GM10248 (cell line): ENCODE measurements at places on chromosomes 5 and 9.

DNA sequence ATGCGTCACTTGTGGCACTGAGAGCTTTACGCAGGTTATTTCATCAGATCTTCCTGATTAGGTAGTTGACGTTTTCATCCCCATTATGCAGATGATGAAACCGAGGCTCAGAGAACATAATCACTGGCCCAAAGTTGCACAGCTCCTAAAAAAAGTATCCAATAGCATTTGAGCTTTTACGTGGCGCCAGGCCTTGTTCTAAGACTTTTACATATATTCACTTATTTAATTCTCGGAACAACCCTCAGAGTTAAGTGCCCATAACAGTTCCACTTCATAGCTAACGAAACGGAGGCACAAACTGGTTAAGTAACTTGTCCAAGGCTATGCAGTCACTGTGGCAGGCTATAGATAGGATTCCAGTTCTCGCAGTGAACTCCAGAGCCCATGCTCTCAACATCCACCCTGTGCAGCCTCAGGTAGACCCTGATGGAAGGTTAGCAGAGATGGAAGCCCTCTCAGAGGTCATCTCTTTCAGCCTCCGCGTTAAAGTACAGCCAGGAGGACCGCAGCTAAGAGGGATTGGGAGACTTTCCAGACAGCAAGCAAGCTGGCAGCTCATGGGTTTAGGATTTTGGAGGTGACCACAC is 39.3 kb downstream of the AMBP start:
- no peak for DNase-seq

DNA sequence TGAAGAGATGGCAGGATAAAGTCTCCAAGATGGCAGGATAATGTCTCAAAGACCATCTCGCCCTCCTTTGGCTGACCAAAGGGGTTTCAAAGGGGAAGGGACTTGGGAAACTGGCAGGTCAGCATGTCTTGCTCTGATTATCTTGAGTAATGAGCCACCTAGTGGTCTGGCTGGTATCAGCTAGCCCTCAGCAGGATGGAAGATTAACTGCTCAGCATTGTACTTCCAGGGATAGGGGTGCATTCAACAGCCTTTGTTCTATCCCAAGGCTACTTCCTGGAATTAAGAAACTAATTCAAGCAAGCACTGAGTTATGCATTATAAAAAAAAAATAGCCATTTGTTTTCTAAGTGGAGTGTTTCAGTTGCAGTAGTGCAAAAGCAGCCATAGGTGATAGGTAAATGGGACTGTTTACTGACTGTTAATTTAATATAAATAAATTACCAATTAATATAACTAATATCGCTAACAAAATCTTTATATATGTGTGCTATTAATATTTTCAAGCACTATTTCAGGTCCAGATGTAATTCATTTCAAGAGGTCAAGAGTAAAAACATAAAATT is 555.5 kb downstream of the CDH9 start:
- peak; percentile 26 for DNase-seq

DNA sequence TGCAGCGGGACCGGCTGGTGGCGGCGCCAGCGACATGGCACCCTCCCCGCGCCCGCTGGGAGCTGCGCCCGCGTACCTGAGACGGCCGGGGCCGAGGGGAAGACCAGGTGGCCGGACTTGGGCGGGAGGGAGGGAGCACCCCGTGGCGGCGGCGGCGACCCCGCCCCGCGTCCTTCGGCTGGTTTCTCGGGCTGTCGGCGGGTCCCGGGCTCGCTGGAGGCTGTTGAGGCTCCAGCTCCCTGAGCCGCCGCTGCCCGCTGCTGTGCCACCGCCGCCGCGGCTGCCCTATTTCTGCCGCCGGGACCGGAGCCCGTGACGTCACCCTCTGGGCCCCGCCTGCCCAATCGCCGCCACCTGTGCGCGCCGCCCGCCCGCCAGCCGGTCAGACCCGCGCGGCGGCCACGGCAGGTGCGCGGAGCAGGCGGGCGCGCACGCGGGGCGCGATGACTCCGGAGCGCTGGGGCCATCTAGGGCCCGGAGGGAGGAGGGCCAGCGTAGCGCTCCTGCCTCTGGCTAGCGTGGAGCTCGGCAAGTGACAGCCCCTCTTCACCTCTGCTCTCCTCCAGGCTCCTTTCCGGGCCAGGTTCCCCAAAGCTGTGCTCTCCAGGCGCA is at the start of gene FSTL4:
TSS of gene FSTL4 (minus strand) at position 293 of the 612 bp plus-strand sequence.
- DNase-seq: peak; percentile 30

DNA sequence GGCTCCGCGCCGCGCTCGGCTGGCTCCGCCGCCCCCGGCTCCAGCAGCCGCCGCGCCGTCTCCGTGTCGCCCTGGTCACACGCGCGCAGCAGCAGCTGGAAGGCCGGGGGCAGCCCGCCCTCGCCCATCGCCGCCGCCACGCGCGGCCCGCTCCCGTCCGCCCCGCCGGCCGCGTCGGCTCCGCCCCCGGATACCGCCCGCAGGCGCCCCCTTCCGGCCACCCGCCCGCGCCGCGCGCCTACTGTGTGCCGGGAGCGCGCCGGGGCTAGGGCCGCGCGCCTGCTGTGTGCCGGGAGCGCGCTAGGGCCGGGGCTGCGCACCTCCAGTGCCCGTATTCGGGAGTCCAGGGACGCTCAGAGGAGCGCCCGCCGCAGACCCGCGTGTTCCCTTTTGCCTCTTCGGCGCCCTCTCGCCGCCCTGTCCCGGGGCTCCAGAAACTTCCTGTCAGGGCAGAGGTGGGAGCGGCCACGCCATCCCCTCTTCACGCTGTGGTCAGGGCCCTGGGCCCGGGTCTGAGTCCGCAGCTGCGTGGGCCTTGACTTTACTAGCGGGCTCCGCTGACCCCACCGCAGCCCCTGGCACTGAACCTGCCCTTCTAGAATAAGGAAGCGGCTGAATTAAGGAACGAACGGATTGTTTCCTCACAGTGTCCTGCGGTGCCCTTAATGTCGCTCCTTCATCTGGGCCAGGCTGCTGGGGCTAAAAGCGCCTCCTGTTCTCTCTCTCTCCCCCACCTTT is at the start of gene ANKS6:
TSS of gene ANKS6 (minus strand) at position 192 of the 738 bp plus-strand sequence. CDS start at position 128, 64 bp downstream.
- DNase-seq: peak; percentile 88

DNA sequence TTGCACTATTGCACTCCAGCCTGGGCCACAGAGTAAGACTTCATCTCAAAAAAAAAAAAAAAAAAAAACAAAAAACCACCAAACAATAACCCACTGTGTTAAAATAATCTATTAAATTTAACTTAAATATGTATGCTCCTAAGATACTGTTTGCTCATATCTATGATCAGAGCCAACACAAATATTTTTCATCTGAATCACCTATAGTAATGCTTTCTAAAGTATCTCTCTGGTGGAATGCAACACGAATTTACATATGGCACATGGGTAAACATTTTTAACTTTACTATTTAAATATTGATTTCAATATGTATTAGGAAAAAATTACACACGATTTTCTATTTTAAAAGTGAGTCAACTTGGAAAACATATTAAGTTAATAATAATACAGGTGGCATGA is 196.4 kb downstream of the RFX3 start:
- no peak for DNase-seq

- DNase-seq: no peak
Measured at GRCh38 chr9:91558879-91559278, 135.2 kb upstream of the NFIL3 start.

GRCh38 chr9:112921549-112921948 is 30.9 kb upstream of the SLC46A2 start:
- DNase-seq: no peak

- no peak for DNase-seq
Measured at GRCh38 chr5:146560205-146560812, 44.3 kb upstream of the GPR151 start.

GRCh38 chr5:159049844-159050315 is 49.8 kb downstream of the EBF1 start:
- DNase-seq: no peak

- DNase-seq: peak; percentile 1
Measured at GRCh38 chr9:98334796-98335195, 79.3 kb upstream of the TBC1D2 start.

DNA sequence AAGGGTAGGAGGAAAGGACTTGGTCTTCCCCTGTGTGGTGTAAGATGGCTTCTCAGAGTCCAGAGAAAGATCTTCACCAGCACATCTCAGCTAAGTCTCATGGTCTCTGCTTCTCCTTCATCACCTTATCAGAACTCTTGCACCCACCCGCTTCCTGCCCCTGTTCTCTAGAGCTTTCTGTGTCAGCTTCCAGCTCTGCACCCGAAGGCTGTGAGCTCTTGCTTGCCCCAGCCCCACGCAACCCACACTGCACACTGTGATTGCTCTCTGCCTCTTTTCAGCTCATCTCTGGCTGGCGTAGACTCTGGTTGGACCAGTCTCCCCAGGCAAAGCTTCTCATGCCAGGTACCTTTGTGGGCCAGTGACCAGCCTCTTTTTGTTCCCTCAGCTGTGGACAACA is 93.2 kb upstream of the RAPGEF1 start:
- no peak for DNase-seq

- DNase-seq: no peak
Measured at GRCh38 chr9:116181853-116182610, 28.4 kb downstream of the PAPPA start.

GRCh38 chr5:168931638-168932345 is 352.6 kb upstream of the PANK3 start:
- no peak for DNase-seq

DNA sequence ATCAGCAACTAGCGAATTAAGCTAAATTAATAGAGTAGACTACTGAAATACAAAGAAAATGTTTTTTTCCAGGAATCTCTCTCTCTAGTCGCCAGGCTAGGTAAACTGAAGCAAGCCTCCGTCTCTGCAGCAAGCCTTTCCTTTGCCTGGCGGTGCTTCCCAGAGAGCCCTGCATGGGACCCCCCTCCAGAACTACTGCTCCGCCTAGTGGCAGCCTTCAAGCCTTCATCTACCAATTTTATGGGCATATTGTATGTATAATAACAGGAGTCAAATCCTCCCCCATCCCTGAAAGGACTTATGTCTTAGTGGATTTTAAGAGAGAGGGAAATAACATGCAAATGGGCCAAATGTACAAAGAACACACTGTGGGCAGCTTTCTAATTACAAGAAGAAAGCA is 241.9 kb downstream of the SAXO1 start:
- DNase-seq: no peak

GRCh38 chr9:120583958-120584369 is 4.0 kb upstream of the CDK5RAP2 start:
- peak; percentile 42 for DNase-seq

DNA sequence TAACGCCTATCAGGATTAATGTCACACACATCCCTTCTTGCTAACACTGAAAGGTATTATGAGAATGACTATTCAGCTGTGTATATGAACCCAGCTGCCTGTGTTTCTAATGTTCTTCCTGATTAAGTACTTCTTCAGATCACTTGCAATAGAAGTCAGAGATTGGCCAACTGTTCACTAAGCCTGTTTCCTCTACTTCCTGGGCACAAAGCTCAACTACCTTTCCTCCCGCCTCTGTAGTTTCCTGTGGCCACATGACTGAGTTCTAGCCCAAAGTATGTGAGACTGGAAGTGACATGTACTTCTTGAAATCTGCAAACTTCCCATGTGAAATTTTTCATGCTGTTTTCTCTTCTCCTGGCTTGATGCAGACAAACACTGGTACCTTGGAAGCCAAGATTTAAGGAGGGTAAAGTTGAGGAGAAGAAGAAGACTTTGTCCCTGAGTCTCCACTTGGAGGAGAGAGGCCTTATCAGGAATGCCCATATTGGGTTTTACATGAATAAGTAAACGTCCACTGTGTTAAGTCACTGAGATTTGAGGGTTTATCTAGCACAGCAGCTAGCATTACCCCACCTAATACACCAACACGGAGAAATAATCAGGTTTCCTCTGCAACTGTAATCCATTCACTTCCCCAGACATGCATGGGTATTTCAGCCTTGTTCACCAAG is 58.6 kb downstream of the SLIT3 start:
- DNase-seq: no peak

GRCh38 chr5:77430726-77431125 is 61.4 kb downstream of the WDR41 start:
- no peak for DNase-seq

- peak; percentile 50 for DNase-seq
Measured at GRCh38 chr9:113876151-113876992, at the start of gene ZNF618. Gene ZNF618, plus strand, starts transcription at chr9:113876309. Its CDS starts 72 bp downstream, at chr9:113876381.

GRCh38 chr9:97963232-97963631 is 19.9 kb upstream of the ANP32B start:
- DNase-seq: no peak

- DNase-seq: no peak
Measured at GRCh38 chr5:39427633-39428032, 2.9 kb upstream of the DAB2 start.

GRCh38 chr5:78888580-78889368 is 96.3 kb downstream of the ARSB start:
- no peak for DNase-seq

DNA sequence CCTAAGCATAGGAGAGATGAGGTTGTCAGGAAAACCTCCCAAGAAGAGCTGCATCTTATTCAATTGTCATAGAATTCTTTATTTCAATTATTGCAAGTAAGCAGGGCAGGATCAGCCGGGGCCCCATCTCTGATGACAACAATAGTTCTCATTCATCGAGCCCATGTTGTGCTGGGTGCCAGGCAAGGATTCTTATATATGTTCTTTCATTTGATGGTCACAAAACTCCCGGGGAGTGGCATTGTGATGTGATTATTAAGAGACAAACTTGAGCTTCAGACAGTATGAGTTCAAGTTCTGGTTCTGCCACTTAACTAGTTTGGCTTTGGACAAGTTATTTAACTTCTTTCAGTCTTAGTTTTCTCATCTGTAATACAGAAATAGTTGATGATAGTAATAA is 8.5 kb downstream of the FUBP3 start:
- no peak for DNase-seq
